ENCODE measurements at places on chromosomes 5 and 9.
A peak's percentile ranks its signal among the peaks of the same experiment; 100 is the strongest.

DNA sequence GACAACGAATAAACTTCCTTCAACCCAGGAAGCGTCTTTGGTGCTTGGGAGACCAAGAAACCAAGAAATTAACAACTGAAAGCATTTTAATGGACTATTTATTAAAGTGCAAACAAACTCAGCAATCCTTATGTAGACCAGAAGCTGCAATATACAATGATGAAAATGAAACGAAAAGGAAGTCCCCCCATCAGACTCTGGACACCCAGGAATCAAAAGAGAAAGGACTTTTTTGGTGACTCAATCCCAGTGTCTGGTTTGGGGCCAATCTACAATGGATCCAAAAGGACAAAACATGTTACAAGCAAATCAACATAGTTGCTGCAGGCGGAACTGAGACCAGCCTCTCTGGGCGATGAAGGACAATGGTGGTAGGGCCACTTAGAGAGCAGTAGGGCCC lies 39.5 kb downstream of the C9orf152 start:
- no peak for DNase-seq

GRCh38 chr5:175484829-175485228 lies 6.5 kb downstream of the SFXN1 start:
- DNase-seq = no peak

DNA sequence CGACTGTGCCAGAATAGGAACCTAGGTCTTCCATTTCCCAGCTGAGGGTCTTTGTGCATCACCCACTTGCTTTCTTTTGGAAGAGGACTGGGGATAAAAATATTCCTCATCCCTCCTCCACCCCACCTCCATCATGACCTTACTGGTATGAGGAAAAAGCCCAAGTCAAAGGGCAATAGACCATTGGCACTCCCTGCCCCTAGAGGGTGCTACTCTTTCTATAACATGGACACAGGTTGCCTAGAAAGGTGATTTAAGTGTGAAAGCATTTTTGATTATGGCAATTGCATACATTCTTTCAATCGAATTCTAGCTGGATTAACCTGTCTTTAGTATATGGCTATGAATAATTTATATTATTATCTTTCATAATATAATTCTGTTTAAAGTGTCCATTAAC lies 22.8 kb upstream of the ZNF618 start:
- DNase-seq = no peak

DNA sequence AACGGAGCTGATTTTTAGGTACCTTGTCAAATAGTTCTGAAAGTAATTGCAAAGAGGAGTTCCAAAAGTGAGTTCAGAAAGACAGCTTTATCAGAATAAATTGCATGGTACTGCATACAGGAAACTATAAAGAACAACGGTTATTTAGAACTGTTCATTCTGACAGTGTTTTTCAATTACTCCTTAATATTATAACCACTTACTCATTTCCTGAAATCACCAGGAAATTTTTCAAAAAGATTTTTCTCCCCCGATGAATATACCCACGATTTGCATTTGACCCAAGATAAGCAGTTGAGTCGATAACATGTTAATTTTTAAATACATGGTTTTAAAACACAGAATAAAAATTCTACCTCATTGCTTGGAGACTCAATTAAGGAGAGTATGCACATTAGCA lies 9.4 kb downstream of the DOCK8 start:
- DNase-seq = no peak

DNA sequence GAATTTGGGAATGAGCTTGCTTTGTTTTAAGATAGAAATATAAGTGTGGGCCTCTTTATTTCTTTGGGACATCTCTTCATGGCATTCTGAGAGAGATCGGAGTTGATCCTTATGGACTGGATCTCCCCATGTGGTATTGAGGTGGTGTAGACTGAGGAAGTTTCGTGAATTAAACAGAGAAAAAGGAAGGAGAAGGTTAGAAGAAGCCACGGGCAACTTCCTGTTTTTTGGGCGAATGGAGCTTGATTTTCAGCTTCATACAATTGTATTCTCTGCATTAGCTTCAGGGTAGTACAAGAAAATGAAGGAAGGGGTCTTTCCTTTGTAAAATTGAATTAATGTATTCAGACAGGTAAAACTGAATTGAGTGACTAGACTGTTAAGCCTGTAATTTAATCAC lies 70.5 kb upstream of the HMHB1 start:
- no peak for DNase-seq

DNA sequence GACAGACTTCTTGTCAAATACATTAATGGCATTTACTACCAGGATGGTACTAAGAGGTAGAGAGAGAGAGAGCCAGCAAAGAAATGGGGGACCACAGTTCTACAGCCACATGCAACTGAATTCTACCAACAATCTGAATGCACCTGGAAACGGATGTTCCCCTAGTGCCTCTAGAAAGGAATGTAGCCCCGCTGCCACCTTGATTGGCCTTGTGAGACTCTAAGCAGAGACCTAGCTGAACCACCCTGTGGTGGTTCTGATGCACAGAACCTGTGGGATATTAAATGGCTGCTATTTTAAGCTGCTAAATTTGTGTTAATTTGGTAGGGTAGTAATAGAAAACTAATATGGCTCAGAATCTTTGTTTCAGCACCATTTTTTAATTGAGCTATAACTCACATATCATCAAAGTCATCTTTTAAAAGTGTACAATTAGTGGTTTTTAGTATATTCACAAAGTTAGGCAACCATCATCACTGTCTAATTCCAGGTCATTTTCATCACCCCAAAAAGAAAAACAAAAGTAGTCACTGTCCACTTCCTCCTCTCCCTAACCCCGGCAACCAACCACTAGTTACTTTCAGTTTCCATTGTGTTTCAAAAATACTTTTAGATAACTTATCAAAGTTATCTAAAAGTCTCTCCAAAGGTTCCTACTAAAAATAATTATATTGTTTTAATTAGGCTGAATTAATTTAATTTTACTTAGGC lies 51.7 kb downstream of the CPLANE1 start:
- DNase-seq = no peak

DNA sequence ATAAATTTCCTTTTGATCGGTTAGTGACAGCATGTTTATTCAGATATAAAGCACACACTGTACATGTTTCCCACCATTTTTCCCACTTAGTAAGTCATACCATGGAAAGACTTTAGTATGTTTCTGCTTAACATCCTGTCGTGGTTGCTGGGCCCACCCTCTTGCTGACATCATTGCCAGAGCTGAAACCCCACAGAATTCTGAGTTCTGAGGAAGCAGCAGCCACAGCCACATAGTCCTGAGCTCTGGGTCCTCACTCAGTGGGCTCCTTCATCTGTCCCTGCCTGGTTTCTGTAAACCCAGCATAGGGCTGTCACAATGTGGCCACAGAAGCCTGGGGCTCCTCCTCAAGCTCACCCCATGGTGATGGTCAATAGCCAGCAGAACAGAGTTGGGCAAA lies 441.5 kb downstream of the ENC1 start:
- DNase-seq = no peak

DNA sequence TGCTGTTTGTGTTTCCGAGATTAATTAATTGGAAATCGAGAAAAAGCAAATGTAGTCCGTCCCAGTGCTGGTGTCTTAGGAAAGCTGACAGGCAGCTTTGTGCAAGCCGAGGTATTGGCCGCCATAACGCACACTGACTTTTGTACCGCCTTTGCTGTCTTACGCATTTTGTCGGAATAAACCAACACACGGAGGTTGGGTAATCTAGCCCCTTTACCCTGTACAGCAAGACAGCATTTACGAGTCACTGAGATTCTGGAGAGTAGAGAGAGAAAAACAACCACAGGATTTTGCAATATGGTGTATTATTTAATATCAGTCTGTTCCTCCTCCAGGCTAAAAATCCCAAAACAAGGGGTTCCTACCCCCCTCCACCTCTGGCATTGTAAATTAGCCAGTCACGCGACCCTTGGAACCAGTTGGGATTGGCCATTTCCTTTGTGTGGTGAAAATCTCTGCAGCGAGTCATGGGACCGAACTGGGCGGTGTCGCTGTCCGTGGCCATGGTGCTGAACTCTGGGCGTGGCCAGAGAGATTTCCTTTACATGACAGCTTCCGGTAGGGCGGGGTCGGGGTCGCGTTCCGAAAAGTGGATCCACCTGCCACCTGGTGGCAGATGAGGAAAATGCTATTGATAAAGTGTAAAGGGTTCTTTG lies 10.3 kb upstream of the PCDHB1 start:
- peak; percentile 98 for DNase-seq

DNA sequence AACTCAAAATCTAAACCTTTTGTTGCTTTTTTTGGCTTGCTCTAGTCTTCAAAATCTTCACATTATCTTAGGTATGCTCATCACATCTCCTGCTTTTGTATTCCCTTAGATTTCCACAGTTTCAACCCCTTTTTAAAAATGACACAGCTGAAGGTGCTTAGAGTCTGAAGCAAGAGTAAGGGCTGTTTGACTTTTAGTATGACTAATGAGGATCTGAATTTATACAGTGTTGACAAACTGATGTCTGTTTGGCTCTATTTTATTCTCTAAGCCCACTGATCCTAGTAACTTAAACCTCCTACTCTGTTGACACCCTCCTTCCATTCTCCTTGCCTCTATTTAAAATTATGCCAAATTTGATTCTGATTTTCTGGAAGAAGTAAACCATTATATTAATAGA lies 200.1 kb downstream of the MCTP1 start:
- DNase-seq = no peak

DNA sequence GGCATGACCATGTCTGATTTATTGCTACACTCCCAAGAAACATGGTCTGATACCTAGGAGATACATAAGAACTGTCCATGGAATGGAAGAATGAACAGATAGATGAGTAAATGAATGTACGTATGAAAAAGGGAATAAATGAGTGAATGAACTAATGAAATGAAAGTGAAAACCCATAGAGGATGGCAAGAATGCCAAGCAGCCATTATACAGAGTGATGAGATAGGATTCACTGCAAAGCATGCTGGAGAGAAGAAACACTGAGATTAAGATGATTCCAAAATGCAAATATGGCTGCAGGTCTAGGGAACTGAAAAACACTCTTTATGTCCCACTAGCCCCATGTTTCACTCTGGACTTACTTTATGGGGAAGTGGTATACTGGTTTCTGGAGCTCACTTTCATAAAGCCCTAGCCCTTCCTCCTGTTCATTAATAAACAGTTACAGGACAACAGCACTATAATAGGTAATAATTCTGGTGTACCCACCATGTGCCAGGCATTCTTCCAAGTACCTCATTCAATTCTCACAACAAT lies 170.3 kb upstream of the RAD23B start:
- no peak for DNase-seq

GRCh38 chr9:21831841-21832509 lies 29.5 kb downstream of the MTAP start:
- DNase-seq = peak; percentile 86

All from Caki2 (cell line).